ENCODE measurements at places on chromosomes 11 and 22.

- no peak for DNase-seq
Observed at GRCh38 chr11:120338107-120338933, 2.1 kb downstream of the ARHGEF12 start.

- no peak for DNase-seq
Observed at GRCh38 chr11:79406376-79406775, 34.5 kb downstream of the TENM4 start.

DNA sequence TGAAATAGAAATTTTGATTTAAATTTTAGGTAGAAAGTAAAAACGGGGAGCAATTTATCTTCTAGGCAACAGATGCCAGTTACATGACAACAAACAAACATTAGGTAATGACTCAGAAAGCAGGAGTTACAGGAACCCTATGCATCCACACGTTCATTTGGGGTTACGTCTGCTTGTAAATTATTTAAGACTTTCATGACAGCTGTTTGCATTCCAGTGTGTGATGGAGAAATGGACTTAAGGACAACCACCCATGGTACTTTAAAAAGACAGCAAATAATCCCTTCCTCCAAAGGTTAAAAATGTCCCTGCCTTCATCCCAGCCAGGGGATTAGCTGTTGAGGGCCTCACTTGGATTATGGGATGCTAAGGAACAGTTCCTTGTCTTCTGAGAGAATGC, 11.8 kb downstream of the E2F8 start:
- no peak for DNase-seq

DNA sequence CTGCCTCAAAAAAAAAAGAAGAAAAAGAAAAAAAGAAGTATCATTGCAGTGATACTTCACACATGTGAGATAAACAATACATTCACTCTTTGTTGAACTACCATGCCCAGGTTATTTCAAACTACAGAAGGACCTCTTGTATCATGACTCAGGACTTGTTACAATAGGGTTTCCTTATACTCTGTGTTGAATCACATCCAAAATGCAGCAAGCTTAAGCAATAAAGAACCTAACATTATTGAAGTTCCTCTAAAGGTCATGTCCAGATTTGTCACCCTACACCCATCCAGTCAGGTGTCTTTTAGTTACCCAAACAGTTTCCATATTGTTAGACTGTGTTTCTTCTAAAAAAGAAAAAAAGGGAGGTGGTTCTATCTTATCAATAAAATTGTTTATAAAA, 26.9 kb upstream of the ALKBH3 start:
- no peak for DNase-seq

DNA sequence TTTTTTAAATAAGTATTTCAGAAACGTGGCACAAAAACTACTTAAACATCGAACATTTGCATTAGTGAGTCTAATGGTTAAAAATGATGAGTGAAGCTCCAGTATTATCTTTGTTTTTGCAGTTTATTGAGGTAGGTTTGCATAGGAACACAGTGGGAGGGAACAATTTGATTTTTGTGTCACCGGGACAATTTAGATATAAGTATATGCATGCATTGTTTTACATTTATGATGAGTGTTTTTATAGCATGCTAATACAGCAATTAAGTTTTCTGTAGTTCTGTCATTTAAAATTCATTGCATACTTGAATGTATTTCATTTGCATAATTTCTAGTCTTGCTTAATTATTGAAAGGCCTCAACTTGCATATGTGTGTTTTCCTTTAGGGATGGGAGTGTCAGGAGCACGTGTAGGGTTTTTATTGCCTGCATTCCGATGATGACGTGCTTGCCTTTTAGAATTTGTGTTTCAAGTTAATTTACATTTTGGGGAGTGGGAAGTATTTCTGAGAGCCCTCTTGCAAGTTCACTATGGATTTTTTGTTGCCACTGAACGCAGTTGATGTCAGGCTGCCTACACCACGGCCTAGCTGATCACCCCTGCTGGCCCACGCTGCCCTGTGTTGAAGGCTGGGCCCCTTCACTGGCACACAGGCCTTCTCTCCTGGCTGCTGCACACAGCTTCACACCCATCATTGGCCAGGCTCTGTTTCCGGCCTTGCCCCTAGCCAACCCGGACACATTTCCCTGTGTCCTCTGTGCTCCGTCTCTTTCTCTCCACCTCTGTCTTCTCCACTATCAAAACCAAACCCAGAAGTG, 120.9 kb downstream of the TBC1D22A start:
- DNase-seq, result no peak

- no peak for DNase-seq
Observed at GRCh38 chr11:110711448-110711775, 825 bp downstream of the ARHGAP20 start.

DNA sequence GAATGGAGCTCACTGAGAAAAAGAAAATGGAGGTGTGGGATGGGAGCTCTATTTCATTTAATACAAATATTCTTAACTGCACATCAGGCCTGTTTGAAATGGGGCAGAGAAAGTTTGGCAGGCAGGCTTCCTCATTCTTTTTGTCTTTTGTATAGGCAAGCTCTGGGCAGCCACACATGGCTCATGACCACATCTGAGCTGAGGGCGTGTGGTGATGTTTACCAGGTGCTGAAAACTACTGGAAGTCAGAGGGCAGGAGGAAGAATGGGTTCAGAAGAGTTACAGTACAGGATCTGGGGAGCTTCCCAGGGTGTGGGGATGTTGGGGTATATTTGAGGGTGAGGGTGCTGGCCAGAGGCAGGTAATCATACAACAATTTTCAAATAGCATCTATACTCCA, 66.3 kb upstream of the NAV2 start:
- DNase-seq, result no peak

GRCh38 chr11:12043959-12044791, 35.7 kb upstream of the DKK3 start:
- peak; percentile 15 for DNase-seq

GRCh38 chr11:73426219-73426850, 50.1 kb downstream of the RELT start:
- no peak for DNase-seq

- no peak for DNase-seq
Observed at GRCh38 chr11:82636615-82637014, 97.0 kb downstream of the FAM181B start.

GRCh38 chr11:35111161-35112055, 27.6 kb upstream of the CD44 start:
- no peak for DNase-seq

DNA sequence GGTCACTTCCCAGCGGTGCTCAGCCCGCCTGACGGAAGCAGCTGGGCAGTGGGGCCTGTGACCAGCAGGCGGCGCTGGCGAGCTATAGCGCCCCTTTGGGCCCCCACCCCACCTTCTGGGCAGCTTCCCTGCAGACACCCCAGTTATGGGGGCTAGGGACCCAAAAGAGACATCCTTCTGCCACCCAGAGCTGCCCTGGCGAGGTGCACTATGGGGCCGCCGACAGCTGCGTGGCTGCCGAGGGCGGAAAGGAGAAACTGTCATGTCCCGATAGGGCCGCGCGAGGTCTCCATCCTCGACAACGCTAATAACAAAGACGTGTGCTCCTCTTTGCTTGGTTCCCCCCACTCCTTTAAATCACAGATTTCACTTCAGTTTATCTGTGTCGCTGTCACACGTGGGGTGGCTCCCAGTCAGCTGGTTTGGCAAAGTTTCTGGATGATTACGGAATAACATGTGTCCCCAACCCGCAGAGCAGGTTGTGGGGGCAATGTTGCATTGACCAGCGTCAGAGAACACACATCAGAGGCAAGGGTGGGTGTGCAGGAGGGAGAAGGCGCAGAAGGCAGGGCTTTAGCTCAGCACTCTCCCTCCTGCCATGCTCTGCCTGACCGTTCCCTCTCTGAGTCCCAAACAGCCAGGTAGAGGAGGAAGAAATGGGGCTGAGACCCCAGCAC, 673 bp upstream of the MYO7A start:
- DNase-seq, result no peak

GRCh38 chr11:125062931-125063428, at the start of gene SLC37A2:
Gene SLC37A2 (plus strand): TSS chr11:125063305. CDS start chr11:125063368, 63 bp downstream.
- DNase-seq, result no peak

DNA sequence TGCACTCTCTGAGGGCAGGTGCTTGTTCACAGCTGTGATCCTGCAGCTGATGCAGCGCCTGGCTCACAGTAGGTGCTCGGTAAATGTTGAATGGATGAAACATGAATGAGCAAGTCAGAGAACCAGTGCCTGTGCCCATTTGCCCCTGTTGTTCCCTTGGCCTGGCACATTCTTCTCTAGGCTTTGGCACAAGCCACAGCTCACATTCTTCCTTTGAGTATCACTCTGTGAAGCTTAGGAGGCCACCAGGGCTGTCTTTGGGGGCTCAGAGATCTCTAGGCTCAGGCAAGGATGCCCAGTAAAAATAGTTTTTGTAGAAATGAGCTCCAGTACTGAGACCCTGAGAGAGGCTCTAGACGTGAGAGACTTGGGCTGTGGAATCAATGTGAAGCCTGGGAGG, 144.6 kb upstream of the NAV2 start:
- DNase-seq, result no peak

GRCh38 chr11:87438416-87438815, 400.7 kb downstream of the TMEM135 start:
- no peak for DNase-seq

- DNase-seq, result no peak
Observed at GRCh38 chr11:61345954-61346843, 13.2 kb downstream of the TKFC start.

GRCh38 chr11:74162681-74163467, 7.9 kb downstream of the C2CD3 start:
- no peak for DNase-seq

- no peak for DNase-seq
Observed at GRCh38 chr11:12171921-12172320, 61.5 kb downstream of the MICAL2 start.

GRCh38 chr11:73159297-73159696, 17.2 kb upstream of the FCHSD2 start:
- DNase-seq, result no peak

GRCh38 chr22:26892166-26893041, 235.0 kb downstream of the MIAT start:
- DNase-seq, result no peak

DNA sequence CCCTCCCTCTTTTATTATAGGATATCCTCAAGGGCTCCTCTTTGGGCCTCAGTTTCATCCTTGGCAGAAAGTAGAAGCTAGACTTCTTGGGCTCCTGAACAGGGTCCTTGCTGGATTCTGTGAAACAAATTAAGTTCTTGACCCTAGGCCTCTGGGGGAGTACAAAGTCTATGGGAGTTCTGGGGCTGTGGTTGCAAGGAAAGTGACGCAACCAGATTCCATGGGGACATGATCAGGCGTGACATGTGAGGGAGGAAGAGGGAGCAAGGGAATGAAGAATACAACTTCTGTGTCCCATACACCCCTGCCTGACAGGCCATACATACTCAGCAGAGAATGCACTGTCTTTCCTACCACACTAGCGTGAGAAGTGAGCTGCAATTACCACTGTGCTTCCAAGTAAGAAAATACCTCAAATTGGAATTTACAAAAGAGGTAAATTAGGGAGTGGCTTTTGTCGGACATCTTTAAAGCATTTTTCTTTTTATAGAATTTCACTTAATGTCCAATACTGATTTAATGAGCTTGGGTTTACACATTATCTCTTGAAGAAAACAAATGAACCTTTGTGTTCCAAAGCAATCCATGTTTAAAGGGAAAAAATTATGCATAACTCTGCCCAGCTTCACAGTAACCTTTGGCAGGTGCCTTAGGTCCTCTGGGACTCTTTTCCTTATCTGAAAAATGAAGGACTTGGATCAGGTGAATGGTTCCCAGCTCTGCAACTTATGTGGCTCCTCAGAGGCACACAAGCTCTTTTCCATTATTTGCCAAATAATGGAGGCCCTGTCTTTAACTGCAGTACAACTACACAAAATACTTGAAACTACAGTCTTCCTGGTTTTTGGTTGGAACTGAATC, 38.9 kb downstream of the LIMK2 start:
- no peak for DNase-seq

DNA sequence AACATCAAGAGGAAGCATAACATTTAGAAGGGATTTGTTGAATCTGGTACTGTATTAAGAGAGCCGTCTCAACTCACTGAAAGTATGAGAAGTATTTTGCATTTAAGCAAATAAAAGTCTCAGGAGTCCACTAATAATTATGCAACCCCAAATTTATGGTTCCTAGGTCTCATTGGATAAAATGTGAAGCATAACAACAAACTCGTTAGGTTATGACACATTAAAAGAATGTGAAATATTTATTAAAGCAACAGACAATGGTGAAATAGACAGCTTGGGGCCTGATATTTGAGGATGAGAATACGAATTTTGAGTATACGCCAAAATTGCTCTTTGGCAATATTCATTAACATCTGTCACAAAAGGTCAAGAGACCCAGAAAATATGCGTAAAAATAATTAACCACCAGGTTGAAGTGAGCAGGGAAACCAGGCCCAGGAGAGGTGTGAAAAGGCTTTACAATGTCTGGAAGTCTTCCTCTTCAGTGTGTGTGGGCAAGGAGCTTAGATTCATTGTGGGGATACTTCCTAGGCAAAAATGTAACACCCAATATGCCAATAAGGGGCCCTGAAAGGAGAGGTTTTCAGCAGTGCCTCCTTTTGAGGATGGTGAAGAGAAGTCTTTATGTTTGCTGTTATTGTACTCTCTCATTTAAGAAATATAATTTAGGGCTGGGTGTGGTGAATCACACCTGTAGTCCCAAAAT, 89.2 kb downstream of the FDX1 start:
- DNase-seq, result no peak

DNA sequence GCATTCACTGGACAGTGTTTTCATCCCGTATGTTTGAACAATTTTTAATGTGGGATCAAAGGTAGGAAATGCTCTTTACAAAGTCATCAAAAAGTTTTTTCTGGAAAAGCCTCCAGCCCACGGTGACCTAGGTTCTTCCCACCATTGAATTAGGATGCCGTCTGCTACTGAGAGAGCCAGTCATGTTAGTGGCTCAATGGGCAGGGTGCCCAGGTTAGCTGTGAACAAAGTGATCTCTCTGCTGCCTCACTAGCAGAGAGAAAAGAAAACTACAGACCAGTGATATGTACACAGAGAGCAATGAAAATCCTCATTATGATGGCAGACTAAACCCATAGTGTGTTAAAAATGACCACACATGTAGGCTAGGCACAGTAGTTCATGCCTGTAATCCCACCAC, 32.4 kb downstream of the KCNQ1 start:
- no peak for DNase-seq

- no peak for DNase-seq
Observed at GRCh38 chr11:45733176-45733575, 67.8 kb upstream of the CHST1 start.

DNA sequence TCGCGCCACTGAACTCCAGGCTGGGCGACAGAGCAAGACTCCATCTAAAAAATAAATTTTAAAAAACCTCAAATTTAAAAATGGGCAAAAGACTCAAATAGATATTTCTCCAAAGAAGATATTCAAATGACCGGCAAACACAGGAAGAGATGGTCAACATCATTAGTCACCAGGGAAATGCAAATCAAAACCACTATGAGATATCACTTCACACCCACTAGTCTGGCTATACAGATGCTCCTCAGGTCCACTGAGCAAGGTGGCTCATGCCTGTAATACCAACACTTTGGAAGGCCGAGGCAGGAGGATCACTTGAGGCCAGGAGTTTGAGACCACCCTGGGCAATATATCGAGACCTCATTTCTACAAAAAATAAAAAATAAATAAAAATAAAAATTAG, 43.3 kb upstream of the SLC35C1 start:
- no peak for DNase-seq

- no peak for DNase-seq
Observed at GRCh38 chr11:86579406-86579731, 93.0 kb downstream of the ME3 start.
